Esophagus mucosa (tissue), 1 donor: ENCODE measurements at places on chromosomes 7 and 10. TPM values are rescaled to one million over a fixed set of nuclear protein-coding genes. Genes with fewer than 3 reads are reported as not detected.
A peak's percentile ranks its signal among the peaks of the same experiment; 100 is the strongest.

- no peak for ATAC-seq
Observed at GRCh38 chr10:19014498-19014897, 34.1 kb upstream of the MALRD1 start.

DNA sequence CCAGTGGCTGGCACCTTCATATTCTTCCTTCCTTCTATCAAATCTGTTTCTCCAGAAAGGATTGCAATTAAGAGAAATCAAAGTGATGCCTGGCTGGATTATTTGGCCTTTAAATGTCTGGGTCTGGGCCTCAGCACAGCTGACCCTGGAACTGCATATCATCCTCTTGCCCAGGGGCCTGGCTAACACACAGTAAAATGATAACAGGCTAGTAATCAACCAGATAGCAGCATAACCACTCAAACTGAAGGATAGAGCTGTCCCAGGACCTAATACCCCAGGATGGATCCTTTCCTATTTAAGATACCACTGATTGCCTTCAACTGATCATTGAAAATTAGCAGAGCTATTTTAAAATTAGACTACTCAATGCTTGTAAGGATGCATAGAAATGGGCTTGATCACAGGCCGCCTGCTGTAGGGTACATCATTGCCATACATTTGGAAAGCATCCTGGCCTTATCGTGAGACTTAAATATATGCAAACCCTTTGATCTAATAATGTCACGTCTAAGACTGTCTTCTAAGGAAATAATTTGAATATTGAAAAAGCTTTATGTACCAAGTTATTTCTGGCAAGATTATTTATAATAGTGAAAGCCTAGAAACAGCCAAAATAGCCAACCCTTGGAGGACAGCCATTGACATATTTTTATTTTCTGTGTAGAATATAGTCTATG lies 144.0 kb upstream of the CHST15 start:
- ATAC-seq: no peak

- ATAC-seq: peak; percentile 89
Observed at GRCh38 chr10:110834629-110835301, 37.0 kb upstream of the PDCD4 start.

DNA sequence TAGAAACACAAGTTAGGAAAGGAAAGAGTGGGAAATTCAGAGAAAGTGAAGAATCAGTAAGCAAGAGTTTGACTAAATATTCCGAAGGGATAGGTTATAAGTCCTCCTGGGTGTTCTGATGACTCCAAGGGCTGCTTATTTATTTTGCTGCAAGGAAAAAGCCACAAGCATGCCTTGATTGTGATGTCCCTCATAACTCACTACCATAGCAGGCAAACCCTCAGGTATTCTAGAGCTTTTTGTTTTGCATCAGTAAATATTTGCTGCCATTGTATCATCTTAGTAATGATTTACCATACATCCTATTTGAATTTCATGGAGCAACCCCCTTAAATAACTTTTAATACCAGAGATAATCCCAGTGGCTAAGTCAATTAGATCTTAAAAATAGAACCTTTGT lies 688.1 kb downstream of the SUGCT start:
- ATAC-seq: no peak

- ATAC-seq: peak; percentile 10
Observed at GRCh38 chr7:55365205-55365674, at the start of gene LANCL2. LANCL2 (plus strand) TSS chr7:55365337; CDS start chr7:55366026, 689 bp downstream.

GRCh38 chr10:69721690-69722310 lies 79.9 kb upstream of the COL13A1 start:
- no peak for ATAC-seq

DNA sequence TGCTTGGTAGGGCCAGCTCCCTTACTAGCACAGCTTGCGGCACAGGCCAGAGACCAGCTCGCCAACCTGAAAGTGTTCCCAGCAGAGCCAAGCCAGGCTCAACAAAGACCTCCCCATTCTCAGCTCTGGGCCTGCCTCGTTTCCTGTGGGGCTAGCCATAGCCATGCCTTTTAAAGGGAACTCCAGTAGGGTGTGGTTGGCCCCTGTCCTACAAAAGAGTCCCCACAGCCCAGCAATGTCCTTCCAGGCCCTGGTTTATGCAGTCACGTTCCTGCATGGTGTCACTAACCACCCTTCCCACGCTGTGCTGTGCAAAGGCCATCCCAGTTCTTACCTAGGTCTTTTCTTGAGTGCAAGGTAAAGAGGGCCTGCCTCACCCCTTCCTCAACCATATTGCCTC lies 87.8 kb upstream of the LRRC4 start:
- ATAC-seq: no peak

GRCh38 chr10:89389254-89389653 lies 3.2 kb upstream of the IFIT1 start:
- ATAC-seq: no peak

The CYP3A4 gene
- total RNA-seq: 0.24 TPM

The EPDR1 gene
- 0.64 TPM for total RNA-seq
